ENCODE measurements at places on chromosomes 5 and 9.

- no peak for DNase-seq
These were observed 2.3 kb downstream of the UHRF2 start for GRCh38 chr9:6415266-6415665.

- no peak for DNase-seq
These were observed 74.3 kb downstream of the DCP2 start for GRCh38 chr5:113050721-113051382.

GRCh38 chr5:131947445-131947844 is 2.0 kb upstream of the MEIKIN start:
- no peak for DNase-seq

GRCh38 chr5:1810581-1811101 is 9.4 kb downstream of the NDUFS6 start:
- DNase-seq: no peak

- no peak for DNase-seq
These were observed 11.2 kb downstream of the RCL1 start for GRCh38 chr9:4803670-4804530.

DNA sequence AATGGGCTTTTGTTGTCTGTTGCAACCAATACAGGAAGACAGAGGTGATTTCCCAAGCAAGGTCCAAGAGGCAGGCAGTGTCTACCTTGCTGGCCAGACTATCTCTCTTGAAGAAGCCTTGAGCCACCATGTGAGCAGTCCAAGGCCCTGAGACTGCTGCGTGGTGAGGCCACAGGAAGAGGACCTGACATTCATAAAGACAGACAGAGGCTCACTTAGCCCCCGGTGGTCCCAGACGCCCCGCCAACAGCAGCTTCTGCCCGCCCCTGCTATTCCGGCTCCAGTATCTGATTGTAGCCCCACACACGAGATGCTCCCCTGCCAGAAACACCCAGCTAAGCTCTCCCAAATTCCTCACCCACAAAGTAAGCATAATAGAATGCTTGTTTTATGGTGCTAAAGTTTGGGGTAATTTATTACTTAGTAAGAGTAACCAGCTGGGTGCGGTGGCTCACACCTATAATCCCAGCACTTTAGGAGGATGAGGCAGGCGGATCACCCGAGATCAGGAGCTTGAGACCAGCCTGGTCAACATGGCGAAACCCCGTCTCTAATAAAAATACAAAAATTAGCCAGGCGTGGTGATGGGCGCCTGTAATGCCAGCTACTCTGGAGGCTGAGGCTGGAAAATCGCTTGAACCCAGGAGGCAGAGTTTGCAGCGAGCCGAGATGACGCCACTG is 22.8 kb upstream of the FUBP3 start:
- no peak for DNase-seq

DNA sequence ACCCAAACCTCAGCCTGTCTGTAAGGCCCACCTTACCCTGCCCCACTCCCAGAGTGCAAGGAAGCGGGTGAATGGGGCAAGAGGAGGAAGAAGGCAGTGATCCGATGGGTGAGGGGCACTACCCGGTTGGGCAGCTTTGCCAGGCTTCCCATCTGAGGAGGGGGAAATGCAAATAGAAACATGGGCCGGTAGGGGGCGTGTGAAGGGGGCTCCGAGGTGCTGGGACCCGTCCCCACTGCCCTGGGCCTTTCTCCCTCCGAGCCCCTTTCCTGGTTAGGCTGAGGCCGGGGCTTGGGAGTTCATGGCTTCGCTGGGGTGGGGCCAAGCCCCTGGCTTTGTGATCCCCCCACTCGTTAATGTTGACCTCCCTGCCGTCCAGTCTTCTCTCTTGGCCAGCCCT is 23.6 kb upstream of the MYORG start:
- no peak for DNase-seq

DNA sequence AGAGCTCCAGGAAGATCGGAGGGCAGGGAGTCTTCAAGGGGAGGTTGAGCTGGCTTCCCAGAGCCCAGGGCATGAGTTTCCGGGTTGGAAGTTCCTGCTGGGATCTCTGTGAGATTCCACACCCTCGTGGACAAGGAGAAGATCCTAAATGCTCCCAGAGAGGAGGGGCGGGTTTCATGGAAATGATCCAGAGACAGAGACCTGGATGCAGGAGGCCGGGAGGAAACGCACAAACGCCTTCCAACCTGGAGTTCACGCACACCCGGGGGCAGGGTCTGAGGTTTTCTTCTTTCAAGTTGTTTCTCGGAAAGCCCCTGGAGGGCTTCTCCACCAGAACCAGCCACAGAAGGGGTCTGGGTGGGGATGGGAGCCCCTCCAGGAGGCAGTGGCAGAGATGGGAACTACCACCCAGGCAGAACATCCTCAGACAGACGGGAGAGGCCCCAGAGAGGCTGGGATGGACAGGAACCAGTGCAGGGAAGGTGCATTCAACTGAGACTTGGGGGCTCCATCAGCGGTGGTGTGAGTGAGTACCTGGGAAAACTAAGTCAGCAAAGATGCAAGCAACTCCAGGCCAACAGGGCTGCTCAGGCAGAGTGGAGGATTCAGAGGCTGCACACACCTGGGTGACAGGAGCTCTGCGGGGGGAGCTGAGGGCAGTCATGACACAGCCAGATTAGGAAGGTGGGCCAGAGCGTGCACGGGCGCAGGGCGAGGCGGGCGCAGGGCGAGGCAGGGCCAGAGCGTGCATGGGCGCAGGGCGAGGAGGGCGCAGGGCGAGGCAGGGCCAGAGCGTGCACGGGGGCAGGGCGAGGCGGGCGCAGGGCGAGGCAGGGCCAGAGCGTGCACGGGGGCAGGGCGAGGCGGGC is 52.1 kb upstream of the EXOC3 start:
- no peak for DNase-seq

DNA sequence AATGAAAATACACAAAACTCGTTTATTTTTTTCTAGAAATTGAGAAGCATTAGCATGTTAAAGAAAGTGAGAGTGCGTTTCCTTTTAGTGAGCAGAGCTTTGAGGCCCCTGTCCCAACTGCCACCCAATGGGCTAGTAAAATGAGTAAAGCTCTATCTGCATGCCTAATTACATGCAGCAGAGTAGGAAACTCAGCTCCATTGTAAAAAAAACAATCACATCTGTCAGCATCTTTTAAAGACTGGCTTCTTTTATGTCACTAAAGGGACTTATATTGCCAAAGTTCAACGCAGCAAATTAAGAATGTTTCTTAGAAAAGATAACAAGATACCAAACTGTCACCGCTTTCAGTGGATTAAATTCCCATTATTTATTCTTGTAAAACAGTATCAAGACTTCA is 154.0 kb downstream of the SNCAIP start:
- DNase-seq: no peak

DNA sequence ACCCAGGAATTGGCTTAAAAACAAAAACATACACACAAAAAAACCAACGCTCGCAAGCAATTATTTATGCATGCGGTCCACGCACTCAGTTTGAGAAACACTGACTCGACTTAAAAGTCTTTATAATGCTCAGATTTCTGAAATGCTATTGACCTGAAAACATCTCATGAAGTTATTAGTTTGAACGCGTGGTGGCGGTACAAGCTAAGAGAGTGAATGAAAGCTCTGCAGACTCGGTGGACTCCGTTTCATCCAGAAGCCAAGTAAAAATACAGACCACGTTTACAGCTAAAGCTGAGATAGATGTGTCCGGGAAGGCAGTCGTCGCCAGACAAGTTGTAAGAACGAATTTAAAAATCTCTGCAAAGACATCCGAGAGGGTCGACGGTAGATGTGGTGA is at the start of gene PCDHB6:
Gene PCDHB6 (plus strand): TSS at position 246 of the 400 bp plus-strand sequence. CDS start 201 bp downstream, outside the sequence.
- DNase-seq: no peak

DNA sequence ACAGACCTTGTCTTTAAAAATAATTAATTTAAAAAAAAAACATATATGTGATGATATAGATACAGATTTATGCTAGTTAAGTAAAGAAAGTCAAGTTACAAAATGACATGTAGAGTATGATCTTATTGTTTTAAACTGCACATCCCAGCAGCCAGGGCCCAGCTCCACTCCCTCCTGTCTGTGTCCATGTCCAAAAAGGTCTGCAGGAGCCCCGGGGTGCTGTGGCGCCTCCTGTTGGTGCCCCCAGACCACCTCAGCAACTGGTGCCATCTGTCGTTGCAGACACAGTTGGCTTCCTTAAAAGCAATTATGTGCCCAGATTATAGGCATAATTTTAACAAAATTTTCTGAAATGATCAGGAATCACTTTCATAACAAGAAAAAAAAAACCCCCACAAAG is 33.3 kb downstream of the IPPK start:
- no peak for DNase-seq

DNA sequence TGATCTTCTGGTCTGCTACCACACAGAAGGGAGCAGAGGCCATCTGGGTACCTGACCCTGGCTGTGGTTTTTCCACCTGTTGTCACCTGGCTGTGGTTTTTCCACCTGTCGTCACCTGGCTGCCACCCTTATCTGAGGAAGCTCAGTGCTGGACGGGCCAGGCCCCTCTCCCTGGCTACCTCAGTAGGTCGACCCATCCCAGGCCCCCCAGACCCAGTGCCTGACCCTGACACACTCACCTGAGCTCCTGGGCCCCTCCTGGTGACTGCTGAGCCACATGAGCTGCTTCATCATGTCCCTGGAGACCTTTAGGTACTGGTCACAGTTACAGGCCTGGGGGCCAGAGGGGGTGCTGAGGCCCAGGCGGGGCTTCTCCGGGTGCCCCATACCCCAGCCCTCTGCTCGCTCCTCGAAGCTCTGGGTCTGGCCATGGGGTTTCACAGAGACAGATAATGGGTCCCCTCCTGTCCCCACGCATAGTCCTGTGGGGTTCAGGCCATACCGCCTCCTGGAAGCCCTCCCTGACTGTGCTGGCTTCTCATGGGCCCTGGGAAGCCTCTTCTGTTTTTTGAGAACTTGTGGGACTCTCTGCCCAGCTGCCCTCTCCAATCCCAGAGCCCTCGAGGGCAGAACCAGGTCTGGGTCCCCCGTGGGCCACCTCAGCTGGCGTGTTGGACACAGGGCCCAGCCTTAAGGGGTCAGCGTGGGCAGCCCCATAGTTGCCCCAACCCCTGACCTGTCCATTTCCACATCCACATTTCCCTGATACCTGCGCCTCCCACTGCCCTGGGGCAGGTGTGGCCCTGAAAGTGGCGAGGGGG is 7.5 kb upstream of the NRARP start:
- no peak for DNase-seq

DNA sequence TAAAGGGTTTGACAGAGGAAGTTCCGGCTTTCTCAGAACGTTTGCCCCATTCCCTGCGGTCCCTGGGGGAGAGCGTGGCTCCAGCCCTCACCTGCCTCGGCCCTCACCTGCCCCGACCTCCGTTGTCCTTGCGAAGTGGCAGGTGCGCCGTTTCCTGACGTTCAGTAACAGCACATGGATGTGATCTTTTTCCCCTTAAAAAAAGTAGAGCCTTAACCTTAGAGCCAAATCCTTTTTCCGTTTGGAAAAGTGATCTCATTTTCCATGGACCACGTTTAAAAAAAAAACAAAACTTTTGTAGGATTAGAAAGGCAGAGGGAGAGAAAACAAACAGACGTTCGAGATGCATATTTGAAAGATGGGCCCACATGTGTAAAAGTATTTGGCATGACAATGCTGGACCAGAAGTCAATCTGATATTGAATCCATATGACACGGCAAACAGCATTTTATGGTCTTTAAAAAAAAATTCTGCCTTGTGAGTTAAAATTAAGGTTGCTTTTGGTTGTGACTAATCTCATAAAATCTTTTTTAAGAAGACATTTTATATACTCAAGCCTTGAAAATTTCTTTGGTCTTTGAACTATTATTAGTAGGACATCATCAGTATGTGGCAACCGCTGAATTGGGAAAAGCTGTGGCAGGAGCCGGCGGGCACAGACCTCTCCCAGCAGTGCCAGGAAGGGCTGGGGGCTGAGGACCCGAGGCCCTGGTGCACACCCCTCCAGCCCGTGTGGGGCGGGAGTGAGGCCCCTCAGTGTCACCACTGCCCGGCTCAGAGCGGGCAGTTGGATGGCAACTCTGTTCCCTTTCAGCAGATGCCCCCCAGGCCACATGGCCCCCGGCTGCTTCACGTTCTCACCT is 42.5 kb upstream of the EXOC3 start:
- no peak for DNase-seq
